ENCODE measurements at places on chromosomes 3 and 15.

DNA sequence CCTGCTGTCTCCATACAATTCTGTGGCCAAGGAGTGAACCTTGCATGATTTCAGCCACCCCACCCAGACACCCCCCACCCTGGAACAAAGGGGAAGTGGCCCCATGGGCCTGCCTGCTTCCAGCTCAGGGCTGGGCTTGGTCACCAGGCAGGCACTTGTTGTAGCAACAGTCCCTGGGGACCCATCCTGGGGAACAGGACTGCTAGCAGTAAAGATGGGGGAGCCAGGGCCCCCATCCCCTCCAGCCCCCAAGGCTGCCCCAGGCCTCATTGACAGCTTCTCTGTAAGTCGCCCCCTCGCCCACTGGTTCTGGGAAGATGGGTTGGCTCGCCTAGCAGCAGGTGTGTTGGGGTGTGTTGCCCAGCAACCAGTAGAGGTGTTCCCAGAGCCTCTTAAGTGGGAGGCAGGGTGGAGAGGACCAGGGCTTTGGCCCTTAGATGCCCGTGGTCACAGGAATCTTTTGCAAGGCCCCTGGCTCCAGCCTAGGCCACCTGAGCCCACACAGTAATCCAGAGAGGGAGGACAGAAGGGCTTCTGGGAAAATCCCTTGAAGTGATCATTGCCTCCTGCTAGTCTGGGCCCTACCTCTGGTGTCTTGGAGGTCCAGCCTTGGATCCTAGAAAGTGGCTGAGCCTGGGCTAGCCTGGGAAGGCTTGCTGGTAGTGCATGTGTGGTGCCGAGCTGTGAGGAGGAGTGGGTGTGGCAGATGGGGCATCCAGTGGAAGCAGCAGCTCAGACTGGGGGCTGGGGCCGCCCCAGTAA, 48.9 kb downstream of the CYP11A1 start:
- DNase-seq = no peak

DNA sequence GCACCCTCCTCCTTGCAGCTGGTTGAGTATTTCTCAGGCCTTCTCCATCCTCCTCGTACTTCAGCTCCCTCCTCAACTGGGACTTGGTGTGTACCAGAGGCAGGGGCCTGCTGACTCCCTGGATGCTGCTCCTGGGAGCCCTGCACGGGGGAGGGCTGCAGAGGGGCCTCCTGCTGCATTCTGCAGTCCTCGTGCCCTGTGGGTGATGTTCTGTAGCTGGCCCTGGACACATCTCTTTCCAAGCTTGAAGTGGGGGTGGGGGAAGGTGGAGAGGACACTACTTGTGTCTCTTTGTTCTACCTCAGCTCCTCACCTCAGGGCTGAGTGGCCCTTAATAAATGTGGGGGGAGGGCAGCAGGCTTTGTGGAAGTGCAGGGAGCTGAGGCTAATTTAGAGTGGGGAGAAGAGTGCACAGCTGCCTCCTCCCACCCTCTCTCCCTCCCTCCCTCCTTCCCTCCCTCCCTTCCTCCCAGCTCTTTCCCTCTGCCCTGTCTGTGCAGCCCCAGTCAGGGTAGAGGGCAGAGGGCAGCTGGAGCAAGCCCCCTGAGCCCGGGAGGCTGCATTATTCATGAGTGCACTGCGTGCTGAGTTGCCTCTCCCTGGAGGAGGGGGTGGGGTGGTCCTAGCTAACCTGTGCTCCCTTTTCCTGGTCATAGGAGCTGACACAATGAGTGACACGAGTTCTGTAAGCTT, 3.7 kb upstream of the GRM2 start:
- no peak for DNase-seq

DNA sequence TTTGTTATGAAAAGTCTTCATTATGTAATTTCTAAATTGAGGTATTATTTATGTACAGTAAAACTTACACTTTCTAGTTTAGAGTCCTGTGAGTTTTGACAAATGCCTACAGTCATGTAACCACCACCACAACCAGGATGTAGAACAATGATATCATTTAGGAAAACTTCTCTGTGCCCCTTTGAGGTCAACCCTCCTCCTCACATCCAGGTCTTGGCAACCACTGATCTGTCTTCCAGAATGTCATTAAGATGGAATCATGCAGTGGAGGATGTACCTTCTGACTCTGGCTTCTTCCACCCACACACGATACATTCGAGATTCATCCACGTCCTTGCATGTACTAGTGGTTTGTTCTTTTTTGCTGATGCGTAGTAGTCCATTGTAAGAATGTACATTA, 23.2 kb downstream of the MINAR1 start:
- DNase-seq = no peak

GRCh38 chr3:136464502-136464901, 214.4 kb downstream of the PCCB start:
- DNase-seq = no peak

DNA sequence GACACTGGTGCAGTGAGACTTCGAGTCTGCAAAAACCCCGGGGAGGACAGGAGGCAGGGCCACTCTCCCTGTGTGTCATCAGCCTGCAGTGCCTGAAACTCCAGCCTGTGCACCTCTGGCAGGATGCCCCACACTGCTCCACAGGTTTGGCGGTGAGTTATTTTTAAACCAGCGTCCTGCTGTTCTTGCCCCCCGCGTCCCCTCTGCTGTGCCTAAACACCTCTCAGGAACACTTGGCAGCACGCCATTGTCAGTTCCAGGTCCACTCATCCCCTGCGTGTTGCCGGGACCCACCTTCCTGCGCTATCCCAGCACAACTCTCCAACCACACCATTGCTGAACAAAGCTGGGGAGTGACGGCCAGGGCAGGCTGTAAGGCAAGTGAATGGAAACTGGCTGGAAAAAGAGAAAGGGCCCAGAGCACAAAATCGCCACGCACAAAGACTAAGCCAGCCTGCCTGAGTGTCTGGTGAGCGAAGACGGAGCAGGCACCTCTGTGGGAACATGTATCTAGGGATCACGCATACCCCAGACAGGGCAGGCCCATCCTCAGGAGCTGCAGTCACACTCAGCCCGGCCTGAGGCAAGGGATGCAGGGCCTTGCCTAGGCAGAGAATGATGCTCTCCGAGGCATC, 3.1 kb upstream of the PLA2G4F start:
- no peak for DNase-seq

DNA sequence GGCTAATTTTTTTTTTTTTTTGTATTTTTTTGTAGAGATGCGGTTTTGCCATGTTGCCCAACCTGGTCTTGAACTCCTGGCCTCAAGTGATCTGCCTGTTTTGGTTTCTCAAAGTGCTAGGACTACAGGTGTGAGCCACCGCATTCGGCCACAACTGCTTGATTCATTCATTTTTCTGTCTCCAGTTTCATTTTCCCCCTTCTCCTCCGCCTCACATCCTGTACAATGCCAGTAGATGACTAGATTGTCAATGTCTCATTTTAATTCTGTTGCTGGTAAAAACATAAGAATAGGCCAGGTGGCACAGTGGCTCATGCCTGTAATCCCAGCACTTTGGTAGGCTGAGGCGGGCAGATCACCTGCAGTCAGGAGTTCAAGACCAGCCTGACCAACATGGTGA, 12.0 kb upstream of the ZNF592 start:
- DNase-seq = no peak

- DNase-seq = no peak
Measured at GRCh38 chr15:73174171-73174570, 121.9 kb downstream of the NEO1 start.

Data from hematopoietic multipotent progenitor cell (in vitro differentiated cells).